Foreskin fibroblast (primary cell): ENCODE measurements at places on chromosomes 2 and 18.

DNA sequence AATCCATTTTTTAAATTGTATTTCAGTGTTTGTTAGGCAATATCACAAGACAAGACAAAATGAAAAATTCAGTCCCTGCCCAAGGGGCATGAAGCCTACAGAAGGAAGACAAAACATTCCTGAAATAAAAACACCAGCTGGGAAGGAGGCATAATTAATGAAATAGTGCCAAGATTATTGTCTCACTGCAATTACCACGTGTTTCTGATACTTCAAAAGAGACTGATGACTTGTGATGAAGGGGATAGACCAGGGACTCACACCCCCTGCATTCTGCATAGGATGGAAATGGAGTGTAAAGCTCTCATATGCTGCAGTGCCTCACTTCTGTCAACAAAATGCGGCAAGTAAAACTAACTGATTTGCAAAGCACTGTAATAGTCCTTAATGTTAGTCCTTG, 178.1 kb downstream of the BARD1 start:
- no peak for DNase-seq

DNA sequence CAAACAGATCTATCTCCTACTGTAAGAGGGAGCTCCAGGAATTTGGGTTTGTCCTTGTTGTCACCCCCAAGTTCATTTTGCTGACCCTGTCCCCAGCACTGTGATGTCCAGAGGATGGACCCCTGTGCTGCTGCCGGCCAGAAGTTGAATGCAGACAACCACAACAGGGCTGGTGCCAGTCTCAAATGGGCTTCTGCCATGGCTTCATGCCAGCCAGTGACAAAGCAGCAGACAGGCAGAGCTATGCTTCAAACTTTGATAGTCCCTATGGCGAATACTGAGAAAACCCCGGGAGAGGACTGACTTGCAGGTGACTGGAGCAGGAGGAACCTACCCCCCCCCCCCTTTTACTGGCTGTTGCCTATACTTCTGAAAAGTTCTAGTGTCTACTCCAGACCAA, 3.2 kb downstream of the SMAD7 start:
- DNase-seq = no peak

DNA sequence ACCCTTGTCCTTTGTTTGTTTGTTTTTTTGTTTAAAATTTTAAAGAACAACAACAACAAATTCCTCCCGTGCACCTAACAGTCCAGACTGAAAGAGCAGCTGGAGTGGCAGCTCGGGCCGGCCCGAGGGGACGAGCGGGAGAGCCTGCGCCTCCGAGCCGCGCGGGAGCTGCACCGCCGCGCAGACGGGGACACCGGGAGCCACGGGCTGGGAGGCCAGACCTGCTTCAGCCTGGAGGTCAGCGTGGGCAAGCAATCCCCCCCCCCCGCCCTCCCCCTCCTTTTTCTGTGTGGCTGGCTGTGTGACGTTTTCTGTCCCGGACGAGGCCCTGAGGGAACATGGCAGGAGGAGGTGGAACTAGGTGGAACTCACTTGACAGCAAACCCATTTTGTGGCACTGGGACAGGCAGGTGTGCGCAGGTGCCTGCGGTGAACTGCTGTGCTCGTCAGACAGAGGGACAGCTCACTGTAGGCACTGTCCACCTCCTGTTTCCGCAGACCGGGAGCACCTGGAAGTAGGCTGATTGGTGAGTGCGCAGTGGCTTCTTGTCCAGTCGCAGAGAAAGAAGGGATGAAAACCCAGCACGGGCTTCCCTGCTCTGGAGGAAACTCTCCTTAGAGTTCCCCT, 80.6 kb downstream of the MTCL1 start:
- DNase-seq = no peak

GRCh38 chr2:86413296-86414094, 27.7 kb upstream of the KDM3A start:
- no peak for DNase-seq

- no peak for DNase-seq
These were observed 332.8 kb upstream of the SOX11 start for GRCh38 chr2:5359397-5359796.

DNA sequence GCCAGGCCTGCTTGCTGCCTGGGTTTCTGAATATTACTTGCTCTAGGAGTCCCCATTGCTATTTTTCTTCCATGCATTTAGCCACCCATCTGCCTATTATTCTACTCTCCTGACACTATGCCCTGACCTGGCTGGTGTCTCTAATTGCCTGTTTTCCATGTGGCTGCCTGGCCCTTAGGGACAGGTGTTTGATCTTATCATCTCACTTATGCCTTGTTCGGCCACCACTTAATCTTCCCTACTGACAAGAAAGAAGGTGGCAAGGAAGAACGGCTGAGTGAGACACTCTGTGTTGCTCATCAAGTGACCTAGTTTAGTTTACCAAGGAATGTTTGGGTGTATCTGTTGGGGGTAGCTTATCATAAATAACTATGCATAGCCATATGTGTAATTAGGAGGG, 50.4 kb upstream of the RAPH1 start:
- DNase-seq = no peak

GRCh38 chr2:73069855-73070642, 1.5 kb downstream of the SFXN5 start:
- DNase-seq = no peak

DNA sequence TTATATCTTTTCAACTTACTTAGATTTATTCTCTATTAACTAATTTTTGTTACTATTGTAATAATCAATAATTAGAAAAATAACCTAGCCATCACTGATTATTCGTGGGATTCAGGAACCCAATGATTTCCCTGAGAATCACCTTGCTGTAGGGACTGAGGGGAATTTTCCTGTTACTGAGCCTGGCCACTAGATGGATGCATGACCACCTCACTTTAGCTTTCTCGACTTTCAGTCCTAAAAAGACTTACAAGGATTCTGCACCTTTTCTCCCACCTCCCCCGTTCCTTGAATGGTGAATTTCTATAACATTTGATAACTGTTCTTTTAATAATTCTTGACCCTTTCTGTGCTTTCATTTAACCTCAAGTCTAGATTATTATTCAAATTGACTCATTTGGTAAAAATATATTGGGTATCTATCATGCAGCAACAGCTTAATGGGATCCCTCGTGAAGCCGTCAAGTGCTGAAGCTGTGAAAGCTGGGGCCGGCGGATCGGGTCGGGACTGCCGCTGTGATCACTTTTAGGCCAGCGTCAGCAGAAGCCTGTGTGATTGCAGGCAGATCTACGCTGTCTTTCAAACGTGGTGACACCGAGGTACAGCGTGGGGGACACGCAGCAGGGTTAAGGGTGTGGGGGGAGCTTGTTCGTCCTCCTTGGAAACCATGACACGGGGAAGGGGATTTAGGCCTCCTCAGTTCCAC, 38.8 kb upstream of the TMEM18 start:
- DNase-seq = peak; percentile 38

GRCh38 chr2:205198140-205198525, 484.2 kb upstream of the NRP2 start:
- DNase-seq = peak; percentile 93

DNA sequence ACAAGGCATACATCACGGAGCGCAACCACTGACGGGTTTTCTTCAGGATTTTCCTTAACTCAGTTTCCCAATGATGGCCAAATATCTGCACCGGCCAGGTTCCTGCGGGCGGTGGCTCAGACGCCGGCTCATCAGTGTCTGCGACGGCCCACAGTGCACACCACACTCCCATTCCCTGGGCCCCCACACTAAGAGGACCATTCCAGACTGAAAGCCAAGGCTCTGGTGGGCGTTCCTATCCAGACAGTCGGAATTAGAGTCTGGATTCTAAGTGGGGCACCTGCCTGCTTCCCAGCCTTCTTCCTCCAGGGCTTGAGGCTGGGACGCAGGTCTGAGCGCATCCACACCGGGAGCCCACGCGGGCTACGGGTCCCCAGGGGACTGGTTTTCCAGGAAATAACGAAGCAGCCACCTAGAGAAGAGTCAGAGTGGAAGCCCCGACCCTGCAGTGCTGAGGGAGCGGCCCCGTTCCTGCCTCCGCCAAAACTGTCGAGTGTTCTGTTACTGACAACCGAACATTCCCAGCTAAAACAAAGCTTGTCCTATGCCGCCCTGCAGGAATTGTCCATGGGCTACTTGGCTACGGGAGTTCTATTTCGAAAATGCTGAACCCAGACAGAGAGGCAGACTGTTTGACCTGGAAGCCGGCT, 75.3 kb downstream of the TMEM18 start:
- no peak for DNase-seq

DNA sequence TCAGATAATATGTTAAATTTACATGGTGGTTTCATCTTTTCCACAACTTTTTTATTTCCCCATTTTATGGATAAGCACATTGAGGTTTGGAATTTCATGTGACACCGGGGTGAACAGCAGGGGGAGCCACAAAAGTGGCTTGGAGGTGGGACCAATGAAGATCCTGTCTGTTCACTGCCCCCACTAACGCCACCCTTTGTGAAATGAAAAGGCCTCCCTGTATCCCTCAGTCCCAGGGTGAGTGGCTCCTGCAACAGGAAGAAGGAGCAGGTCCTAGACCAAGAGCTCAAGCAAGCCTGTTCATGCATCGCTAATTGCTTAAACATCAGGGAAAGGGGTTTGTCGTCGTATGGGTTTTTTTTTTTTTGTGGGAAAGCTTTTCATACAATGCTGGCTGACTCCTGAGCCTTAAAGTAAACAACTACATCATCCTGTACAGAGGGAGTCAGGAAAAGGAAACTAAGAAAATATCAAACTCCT, 267.8 kb upstream of the EPAS1 start:
- peak; percentile 40 for DNase-seq
